ENCODE measurements at places on chromosomes 3 and 15.

- no peak for DNase-seq
These were observed 211.7 kb upstream of the ZPLD1 start for GRCh38 chr3:102223132-102223531.

GRCh38 chr15:47548231-47548630 lies 169.1 kb upstream of the SEMA6D start:
- no peak for DNase-seq

- DNase-seq = no peak
These were observed 835 bp downstream of the MEIS2 start for GRCh38 chr15:37099319-37100108.

- DNase-seq = no peak
These were observed 23.2 kb downstream of the NRG4 start for GRCh38 chr15:75989045-75989444.

GRCh38 chr3:151584566-151584965 lies 123.7 kb upstream of the IGSF10 start:
- no peak for DNase-seq

- peak; percentile 7 for DNase-seq
These were observed 46.9 kb upstream of the NEDD4 start for GRCh38 chr15:56040081-56041035.

GRCh38 chr3:197828-198491 lies 1.4 kb downstream of the CHL1 start:
- DNase-seq = no peak

GRCh38 chr15:60551781-60552161 lies 72.8 kb upstream of the ICE2 start:
- no peak for DNase-seq

DNA sequence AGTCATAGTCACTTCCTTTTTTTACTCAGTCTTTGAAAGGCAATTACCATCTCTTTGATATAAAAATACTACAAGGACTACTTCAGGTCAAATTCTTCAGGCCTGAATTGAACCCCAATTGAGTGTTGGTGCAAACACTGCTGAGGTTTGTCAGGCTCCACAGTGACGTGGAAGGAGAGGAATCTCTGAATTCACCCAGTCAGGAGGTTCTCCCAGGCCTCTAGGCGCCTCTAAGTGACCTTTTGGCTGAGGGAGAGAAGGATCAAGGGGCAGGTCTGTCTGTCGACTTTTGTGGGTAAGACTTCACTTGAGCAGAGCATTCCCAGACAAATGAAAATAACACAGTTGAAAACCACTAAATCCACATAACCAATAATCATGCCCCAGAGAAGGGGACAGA lies 227.6 kb upstream of the CHRNA7 start:
- DNase-seq = no peak

DNA sequence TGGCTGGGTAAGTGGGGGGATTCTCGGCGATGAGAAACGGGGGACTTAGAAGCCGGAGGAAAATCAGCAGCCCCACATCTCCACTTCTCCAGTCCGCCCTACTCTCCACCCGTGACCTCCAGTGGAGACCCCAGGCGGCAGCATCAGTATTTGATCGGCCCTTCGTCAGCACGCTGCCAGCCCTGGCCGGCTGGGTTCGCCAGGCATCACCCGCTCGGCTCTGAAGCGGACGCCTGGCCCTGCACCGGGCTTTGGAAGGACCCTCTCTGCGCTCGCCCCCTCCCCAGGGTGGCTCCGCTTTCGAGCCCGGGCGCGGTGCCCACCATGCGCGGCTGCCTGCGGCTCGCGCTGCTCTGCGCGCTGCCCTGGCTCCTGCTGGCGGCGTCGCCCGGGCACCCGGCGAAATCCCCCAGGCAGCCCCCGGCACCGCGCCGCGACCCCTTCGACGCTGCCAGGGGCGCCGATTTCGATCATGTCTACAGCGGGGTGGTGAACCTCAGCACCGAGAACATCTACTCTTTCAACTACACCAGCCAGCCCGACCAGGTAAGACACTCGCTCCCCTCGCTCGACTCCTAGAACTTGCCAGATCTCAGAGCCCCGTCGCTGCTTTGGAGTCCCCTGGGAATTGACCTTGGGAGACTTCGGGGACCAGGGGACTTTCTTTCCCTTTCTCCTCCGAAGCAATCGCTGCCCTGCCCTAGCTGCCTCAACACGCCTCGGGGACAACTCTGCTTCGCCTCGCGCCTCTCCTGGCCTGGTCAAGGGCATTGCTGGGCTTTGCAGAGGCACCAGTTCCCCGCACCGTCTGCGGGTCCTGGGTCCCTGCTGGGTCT lies 561 bp downstream of the SIDT1 start:
- peak; percentile 50 for DNase-seq

GRCh38 chr3:89113893-89114840 lies 6.7 kb downstream of the EPHA3 start:
- DNase-seq = peak; percentile 8

All from stimulated activated CD4-positive, alpha-beta T cell treated with anti-CD3 and anti-CD28 coated beads, Interleukin-4, amount 100 ng/mL, for 1 hour (primary cell).